ENCODE measurements at places on chromosomes 5 and 9.

DNA sequence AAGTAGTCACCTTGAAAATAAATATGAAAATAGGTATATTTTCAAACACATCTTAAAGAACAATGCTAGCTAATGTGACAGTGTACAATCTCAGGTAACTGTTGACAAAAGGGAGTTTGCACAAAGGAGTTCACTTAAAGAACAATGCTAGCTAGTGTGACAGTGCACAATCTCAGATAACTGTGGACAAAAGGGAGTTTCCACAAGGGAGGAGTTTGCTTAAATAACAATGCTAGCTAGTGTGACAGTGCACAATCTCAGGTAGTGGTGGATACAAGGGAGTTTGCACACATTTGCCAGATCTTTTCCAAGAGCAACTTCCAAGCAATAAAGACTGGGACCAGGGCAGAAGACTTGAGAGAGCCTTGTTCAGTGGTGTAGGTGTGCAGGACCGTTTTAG lies 442.9 kb upstream of the FTMT start:
- no peak for DNase-seq

- no peak for DNase-seq
Observed at GRCh38 chr5:38837416-38837815, 8.4 kb upstream of the OSMR start.

- DNase-seq, result no peak
Observed at GRCh38 chr5:27682600-27682999, 644.2 kb upstream of the CDH9 start.

DNA sequence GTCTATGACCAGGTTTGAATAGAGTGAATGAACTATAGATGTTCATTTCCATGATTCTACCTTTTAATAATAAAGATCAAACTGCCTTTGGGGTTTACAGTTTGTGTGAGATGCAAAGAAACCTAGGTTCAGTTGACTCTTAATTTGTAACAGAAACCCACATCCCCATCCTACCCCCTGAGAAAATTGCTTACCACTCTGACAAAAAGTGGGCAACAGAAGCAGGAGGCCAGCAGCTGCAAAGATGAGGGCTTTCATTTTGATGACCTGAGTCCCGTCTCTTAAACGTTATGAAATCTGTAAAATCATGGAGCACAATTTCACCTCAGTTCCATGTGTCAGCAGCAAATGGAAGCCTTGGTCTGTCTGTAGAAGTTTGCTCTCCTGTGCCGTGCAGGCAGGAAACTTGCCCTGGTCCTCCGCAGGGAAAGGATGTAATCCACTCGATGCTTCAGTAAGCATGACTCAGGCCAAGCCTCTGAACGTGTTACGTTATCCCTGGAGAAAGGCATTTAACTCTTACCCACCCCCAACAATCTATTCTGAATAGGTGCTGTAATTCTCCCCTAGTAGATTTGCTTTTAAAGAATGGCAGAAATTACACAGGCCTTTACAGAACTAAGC lies at the start of gene F2RL2:
Gene F2RL2 (minus strand): TSS at position 431 of the 624 bp plus-strand sequence. CDS start 173 bp downstream, at position 258.
- no peak for DNase-seq

GRCh38 chr9:129849901-129850300 lies 14.6 kb downstream of the USP20 start:
- DNase-seq, result no peak

- no peak for DNase-seq
Observed at GRCh38 chr5:114311968-114312367, 49.9 kb upstream of the KCNN2 start.

DNA sequence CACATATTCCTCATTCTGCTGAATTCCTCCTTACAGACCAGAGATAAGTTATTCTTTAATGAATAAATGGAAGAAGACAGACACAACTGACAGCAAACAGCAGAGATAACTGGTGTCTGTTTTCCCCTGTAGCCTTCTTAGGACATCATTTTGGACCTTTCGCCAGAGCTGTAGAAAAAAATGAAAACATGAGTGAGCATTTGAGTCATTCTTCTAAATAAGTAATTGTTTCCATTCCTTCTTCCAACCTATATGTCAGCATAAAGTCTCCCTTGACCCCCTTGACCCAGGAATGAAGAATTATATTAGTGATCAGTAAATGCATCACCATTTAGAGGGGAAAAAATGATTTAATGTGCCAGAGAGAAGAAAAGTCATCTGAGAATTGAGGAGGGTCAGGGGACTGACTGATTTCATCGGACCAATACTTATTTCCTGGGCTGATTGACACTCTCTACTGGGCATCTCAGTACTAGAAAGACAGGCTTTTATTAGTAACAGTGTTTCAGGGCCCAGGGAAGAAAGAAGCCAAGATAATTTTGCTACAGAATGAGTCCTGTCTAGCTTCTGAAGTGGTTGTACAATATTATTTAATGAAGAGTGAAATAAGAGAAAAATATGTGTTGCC lies 597.0 kb downstream of the PSAT1 start:
- DNase-seq, result no peak

DNA sequence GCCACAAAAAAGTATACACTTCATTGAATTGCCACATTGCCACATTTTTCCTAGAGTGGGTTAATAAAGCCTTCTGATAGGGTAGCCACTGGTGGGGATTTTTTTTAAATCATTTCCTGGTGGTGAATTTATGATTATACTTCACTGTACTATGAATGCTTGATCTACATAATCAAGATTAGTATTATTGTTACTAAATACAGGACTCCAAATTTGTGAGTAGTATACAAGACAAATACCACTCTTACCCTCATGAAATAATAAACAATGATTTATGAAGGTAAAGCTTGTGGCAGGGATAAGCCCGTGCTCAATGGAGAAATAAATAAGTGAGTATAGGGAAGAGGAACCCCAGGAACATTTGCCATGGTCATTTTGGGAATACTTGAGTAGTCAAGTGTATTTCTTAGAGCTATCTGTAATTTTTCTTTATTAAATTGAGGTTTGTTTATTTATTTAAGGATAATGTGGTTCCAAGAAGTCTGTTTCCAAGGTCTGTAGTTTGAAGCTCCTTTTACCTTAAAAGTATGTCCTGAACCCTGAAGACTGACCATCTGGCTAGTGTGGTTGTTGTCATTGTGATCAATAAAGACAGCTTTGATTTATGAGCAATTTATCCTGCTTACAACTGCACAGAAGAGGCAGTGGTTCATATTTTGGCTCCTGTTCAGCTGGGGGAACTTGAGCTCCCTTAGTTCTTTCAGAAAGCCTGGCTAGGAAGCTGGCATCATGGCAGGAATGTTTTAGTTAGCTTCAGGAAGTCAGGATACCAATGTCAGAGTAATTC lies 118.6 kb downstream of the ZSWIM6 start:
- DNase-seq, result no peak

DNA sequence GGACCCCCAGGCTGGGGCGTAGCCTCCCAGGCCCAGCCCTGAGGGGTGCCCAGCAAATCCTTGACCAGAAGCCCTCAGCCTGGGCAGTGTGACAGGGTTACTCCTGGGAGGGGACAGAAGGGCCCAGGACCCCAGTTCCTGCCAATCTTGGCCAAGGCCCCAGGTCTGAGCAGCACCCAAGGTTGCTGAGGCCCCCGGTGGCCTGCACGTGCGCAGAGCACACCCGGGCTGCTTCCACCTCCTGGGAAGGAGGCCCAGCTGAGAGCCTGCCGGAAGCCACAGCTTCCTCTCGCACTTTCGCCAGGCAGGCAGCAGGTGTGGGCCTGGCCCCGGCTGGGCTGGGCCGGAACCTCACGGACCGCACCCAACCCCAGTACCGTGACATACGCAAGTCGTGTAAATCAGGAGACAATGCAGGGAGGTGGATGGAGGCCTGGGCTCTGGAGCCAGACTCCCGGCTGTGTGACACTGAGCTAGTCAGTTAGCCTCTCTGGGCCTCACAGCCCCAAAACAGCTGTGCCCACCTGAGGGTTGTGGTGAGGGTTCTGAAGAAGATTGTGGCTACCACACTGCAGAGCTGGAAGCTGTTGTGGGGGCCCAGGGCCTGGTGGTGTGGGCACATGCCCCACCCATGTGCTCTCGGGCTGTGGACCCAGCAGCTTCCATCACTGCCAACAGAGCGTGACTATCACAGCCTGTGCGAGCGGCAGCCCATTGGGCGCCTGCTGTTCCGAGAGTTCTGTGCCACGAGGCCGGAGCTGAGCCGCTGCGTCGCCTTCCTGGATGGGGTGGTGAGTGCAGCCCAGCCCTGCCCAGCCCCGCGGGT lies 5.1 kb downstream of the GRK6 start:
- DNase-seq, result no peak

DNA sequence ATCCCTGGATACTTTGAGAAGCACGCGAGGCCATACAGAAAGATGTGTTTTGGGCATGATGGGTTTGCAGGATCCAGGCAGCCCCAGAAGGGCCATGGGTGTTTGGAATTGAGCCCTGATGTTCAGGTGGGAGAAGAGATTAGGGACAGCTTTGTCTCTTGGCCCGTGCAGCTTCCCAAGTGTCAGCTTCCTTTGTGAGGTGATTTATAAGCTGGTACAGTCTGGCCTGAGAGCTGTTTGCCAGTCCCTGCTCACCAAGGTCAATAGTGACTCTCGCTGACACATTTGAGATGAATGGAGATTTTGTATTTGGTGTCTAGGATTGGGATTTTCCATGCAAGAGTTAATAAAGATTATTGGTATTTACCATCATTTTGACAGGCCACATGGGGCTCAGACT lies 165.9 kb downstream of the ICE1 start:
- DNase-seq, result no peak

GRCh38 chr5:116834796-116835515 lies 260.3 kb upstream of the SEMA6A start:
- no peak for DNase-seq

GRCh38 chr9:9892217-9892616 lies 720.6 kb downstream of the PTPRD start:
- no peak for DNase-seq
